Hematopoietic multipotent progenitor cell treated with erythropoietin and hydrocortisone succinate and interleukin-3 and kit ligand, for 6 days (in vitro differentiated cells): ENCODE measurements at places on chromosomes 3 and 15.

GRCh38 chr15:38554354-38554753 is 10.3 kb downstream of the RASGRP1 start:
- no peak for DNase-seq

DNA sequence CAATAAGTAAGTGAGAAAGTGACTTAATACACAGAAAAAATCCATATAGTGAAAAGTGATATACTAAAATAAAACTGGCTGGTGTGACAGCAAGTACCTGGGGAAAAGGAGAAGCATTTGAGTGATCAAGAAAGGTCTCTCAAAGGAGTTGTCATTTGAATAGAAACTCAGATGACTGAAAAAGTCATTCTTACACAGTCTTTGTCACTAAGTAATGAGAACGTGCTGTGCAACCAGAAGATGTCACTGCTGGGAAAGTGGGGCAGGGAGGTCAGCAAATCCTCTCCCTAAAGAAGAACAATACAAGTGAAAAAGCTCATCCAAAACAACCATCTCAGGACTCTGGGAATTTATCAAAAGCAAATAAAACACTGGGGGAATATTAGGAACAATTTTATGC is 317.5 kb upstream of the TRIM42 start:
- DNase-seq = no peak

GRCh38 chr3:47407896-47408838 is 27.3 kb downstream of the PTPN23 start:
- DNase-seq = no peak

DNA sequence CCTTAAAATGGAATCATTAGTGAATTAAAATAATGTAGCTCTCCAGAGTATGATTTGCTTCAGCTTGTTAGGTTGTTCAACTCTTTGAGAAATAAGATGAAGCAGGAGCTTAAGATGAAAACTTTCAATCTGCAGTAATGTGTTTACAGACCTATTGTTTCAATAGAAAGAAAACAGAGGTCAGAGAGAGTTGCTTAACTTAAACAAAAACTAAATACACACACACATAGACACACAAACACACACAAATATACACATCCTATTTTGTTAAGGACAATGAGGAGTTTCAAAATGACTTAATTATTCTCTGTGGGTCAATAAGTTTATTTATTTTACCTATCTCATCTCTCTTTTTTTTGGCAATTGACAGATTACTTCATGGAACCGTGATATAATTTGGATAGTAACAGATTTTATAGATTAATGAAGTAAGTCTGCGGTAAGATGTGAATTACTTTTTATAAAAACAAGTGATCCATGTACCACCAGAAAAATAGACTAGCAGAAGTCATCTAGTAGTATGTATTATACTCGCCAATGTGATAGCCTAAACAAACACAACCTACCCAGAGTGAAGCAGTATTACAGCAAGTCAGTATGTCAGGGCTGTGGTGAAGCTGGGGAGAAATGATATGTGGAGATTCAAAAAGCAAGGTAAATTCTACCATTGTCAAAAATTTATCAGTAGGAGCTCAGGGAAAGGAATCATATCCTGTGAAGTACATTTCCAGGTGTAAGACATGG is 76.7 kb upstream of the DCBLD2 start:
- no peak for DNase-seq

DNA sequence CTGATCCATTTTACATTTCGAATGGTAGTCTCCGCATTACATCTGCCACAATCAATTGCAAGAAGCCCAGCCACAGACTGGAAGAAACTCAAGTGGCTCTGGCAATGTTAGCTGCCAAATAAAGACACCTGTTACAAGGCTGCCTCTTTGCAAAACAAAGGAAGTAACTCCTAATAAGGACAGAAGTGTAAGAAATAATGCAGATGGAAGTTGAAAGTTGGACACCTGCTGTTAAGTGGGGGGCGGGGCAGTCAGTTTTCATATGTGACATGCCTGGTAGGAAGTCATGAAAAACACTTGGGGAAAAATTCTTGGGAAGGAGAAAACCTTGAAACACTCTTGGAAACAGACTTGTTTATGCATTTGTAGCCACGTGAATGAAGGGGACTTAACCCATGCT is 54.1 kb upstream of the ATP2C1 start:
- peak; percentile 25 for DNase-seq

DNA sequence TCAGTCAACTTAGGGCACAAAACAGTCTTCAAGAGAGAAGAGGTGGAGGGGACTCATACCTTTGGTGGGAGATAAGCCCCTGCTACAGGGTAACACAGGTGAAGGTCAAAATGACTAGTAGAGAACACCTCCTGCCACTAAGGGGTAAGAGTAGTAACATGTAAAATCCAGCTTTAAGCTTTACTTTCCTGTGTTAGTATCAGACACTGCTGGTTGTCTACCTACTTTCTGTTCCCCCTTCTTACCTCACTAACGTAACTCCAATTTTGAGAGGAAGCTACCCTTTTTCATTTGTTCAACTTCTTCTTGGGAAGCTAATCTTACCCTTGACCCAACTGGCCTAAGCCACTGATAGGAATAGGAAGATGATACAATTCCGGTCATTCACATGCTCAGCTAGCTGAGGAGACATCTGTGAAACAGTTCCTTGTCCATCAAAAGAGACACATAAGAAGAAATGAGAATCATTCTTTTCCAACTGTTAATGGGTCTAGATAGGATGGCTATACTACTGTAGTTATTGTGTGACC is 826.8 kb upstream of the CFAP20DC start:
- no peak for DNase-seq

DNA sequence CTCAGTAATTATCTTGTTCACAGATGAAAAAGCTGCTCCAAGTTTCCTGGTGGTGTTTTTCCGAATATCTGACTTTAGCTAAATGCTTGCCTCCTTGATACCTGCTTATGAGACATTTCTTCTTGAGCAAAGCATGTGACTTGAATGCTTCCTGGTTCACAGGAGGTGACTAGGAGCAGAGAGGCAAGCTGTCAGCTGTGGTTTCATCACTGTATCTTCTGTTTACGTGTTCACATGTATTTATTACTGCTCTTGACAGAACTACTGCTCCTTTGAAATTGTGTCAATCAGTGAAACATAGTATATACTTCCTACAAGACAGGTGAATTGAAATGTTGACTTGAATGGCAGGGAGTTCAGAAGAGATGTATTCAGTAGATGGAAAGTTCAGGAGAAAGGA is 8.9 kb upstream of the SPPL2A start:
- peak; percentile 24 for DNase-seq

DNA sequence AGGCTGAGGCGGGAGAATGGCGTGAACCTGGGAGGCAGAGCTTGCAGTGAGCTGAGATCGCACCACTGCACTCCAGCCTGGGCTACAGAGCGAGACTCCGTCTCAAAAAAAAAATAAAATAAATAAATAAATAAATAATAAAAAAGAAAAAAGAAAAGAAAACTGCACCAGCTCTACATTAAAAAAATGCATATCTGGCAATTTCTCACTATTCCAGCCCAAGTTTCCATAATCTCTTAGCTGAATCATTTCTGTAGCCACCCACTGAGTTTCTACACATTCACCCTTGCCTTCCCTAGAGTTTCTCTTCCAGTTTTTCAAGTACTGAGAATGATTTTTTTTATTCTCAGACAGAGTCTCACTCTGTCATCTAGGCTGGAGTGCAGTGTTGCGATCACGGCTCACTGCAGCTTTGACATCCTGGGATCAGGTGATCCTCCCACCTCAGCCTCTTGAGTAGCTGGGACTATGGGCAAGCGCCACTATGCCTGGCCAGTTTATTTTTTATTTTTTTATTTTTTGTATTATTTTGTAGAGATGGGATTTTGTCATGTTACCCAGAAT is 24.5 kb upstream of the SLC7A14 start:
- DNase-seq = no peak

DNA sequence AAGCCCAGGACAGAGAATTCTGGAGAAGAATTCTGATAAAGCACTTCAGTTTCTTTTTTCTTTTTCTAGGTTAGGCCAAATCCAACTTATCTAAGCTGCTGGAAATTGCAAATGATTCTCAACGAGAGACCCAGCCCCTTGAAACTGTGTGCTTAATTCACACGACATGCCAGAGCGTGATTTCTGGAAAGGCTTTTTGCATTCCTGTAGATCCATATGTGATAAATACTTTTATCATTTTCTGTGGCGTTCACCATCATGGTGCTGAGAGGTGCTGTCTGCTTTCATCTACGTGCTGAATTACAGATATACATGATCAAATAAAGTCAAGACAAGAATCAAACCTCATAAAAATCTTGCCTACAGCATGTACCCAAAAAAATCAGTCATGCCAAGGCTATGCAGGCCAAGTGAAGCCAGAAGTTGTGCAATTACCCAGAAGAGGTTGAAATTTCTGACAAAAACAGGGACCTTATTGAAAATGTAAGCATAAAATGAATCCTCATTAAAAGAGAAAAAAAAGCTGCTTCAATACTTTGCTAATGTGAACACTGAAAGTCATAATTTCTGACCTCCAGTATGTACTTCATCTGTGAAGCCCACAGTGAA is 10.8 kb upstream of the MEF2A start:
- no peak for DNase-seq

DNA sequence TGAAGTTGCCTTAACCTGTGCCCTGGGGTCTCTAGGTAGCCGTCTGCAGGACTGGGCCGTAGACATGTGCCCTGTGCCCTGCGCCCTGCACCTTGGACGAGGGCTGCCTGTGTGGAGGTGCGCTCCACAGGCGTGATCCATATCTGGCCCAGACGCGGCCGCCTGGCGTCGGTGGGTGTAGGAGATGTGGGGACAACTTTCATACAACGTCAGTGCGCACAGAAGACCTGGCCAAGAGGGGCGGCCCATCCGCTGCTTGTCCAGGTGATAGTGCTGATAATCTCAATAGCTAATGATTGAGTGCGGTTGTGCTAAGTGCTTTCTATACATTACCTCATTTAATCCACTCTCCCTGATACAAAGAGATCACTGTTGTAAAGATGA is 665 bp upstream of the RASGRP1 start:
- DNase-seq = no peak

DNA sequence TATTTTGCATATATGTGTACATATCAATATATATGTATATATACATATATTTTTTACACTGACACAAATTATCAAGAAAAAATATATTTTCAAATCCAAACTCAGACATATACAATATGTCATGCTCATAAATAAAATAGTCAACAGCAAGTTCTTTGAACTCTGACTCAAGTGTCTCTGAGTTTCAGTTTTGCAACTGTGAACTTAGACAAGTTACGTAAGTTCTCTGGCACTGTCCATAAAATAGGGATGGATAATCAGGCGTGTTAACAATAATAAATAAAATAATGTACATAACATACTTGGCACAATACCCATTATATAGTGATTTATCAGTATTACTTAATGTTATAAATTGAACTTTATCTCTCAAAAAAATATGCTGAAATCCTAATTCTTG is 12.1 kb upstream of the XRN1 start:
- no peak for DNase-seq

DNA sequence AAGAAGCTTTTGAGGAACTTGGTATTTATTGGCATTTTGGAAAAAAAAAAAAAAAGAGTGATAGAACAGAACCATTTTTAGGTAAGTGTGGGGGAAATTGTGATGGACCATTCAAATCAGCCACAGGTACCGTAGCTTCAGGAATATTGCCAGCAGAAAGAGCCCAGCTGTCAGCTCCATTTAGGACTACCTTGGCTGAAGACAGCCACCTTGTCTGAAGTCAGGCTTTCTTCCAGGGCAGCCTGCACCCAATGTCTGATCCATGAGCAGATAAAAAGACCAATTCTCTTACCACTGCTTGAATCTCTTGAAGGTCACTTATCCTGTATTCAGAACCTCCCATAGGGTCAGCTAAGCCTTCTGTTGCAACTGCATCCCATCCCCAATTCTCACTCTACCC is 37.6 kb downstream of the SLCO3A1 start:
- DNase-seq = no peak

DNA sequence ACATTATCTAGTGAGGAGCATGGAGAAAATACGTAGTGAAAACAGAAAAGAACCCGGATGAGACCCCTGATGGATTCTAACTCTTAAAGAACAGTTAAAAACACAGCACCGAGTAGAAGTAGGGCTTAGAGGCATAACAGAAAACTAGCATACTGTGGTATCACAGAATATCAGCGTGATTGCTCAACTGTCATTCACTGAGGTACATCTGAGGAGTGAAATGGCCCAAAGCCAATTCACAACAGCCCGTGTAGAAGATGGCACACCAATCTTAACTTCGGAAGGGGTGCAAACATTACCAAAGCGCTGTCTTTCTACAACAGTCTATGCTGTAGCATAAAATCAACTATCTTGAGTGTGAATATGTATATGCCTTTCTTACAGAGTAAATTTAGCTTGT is 1.8 kb downstream of the CLASP2 start:
- DNase-seq = peak; percentile 48

DNA sequence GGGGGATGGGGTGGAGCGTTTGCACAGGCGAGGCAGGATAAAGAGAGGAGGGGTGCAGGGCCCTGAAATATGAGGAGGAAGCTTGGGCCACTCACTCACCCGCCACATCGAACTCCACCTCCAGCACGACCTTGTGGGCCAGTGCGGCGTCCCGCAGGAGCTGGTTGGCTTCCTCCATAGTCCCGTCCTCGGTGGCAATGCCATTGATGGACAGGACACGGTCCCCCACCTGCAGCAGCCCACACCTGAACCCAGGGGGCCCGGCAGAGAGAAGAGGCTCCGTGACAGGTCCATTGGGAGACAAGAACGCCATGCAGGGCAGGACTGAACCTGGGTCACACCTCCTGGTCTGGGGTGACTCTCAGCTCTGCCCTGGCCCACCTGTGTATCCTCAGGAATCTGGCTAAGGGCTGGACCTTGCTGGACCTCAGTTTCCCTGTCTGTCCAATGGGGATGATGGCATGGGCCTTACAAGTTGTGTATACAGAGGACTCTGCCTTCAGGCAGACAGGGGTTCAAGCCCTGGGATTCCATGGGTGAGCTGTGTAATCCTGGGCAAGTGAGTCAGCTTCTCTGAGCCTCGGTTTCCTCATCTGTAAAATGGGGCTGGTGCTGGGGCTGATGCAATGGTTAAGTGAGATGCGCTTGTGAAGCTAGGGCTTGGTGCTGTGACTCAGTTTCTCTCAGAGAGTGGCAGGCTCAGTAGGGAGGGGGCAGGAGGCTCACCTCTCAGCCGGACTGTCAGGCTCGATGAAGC is 26.4 kb downstream of the GRIP2 start:
- no peak for DNase-seq

GRCh38 chr3:71488882-71489281 is 94.6 kb downstream of the FOXP1 start:
- DNase-seq = no peak

- no peak for DNase-seq
These were observed 46.9 kb downstream of the MBNL1 start for GRCh38 chr3:152315623-152316022.

GRCh38 chr3:186413615-186414415 is 51.8 kb upstream of the DGKG start:
- peak; percentile 20 for DNase-seq

- DNase-seq = no peak
These were observed 505.2 kb downstream of the SHQ1 start for GRCh38 chr3:72343078-72343477.

- no peak for DNase-seq
These were observed 98.3 kb downstream of the PIK3R4 start for GRCh38 chr3:130648293-130648692.

- DNase-seq = no peak
These were observed 82.5 kb downstream of the RFTN1 start for GRCh38 chr3:16430717-16431630.

GRCh38 chr3:195129072-195129643 is 141.8 kb downstream of the XXYLT1 start:
- DNase-seq = no peak
